ENCODE measurements at places on chromosomes 5 and 9.

GRCh38 chr5:62431735-62432620 lies 19.4 kb downstream of the IPO11 start:
- no peak for DNase-seq

DNA sequence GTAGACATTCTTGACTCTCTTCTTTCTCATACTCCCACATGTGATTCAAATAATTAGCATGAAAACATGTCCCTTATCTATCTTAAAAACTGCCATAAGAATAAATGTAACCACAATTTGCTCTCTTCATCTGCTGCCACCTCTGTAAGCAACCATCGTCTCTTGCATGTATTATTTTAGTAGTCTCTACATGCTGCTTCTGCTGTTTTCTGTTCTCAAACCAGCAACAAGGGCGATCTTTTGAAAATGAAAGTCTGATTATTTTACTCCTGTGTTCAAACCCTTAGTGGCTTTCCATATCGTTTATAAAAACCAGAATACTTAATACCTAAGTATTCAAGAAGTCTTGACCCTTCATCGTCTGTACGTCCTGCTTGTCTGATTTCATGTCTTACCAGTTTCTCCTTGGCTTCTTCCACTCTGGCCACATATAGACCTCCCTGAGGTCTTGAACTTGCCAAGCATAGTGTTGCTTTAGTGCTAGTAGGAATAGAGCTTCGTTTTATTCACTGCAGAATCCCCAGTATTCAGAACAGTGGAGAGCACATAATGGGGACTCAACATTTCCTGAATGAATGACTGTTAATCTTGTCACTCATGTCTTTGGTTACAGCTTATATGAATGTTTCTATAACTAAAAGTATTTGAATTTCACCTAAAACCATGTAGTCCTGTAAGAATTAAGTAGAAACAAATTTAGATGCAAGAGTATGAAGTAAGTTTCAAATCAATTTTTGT lies 10.6 kb downstream of the CDC42SE2 start:
- DNase-seq: no peak

GRCh38 chr5:160348080-160348479 lies 22.3 kb downstream of the C1QTNF2 start:
- DNase-seq: no peak

DNA sequence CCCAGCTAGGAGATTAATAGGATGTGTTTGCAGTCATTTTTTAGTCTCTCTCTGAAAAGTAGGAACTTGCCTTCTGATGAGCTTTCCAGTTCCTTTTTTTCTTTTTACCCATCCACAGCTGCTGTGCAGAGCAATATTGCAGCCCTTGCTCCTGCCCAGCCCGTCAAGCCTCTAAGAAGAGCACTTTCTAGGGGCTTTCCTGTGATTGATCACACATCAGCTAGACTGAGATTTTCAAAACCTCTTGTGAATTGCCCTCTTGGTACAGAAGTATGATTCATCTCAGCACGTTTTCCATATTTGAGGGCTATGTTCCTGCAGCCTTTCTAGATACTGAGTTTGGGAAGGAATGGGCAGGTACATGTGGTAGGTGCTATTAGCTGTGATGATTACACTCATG lies 93.9 kb downstream of the GALNT10 start:
- DNase-seq: no peak

- no peak for DNase-seq
Measured at GRCh38 chr5:180138976-180139730, 67.6 kb upstream of the RNF130 start.

DNA sequence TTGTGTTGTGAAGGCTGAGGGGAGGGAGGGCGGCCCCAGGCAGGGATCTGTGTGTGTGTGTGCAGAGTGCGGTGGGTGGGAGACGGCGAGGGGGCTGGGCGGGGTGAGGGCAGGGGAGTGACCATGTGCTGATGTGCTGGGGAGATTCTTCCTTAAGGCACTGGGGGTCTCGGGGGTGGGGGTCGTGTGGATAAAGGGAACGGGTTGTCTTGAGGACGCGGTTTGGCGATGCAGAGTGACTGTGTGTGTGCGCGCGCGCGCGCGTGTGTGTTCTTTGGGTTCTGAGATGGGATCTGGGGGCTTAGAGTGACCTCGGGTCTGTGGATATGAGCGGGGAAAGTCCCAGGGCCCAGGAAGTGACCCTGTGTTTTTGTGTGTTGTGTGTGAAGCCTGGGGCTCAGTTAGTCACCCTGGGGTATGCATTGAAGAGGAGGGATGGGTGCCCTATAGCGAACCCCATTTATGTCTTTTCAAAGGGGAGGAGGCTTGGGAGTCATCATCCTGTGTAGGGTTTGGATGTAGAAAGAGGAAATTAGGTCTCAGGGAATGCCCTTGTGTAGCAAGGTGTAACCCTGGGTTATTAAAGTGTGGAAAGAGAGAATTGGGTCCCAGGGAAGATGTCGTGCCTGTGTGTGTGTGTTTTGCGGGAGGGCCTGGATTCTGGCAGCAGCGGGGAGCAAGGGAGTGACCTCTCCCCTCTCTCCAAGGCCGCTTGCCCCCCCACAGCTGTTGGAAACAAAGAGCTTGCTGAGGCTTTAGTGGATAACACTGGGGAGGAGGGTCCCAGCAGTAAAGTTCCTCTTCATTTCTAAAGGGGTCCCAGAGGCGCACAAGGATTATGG lies 1.4 kb downstream of the TMEFF1 start:
- peak; percentile 79 for DNase-seq

DNA sequence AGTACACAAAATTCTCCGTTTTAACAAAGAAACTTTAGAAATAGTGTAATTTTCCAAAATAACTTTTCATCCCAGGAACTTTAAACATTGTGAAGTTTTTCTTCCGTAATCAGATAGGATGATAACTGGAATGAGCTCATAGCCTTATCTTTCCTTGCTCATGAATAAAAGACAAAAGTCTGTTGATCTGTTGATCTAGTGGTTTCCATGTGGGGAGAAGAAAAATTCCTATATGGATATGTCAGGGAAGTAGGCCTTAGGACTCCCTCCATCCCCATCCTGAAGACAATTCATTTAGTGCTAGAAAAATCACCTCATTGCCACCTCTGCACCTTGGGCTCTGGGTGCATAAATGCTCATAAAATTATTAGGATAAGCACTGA lies 266.6 kb downstream of the SMARCA2 start:
- DNase-seq: no peak

GRCh38 chr5:96300976-96301375 lies 132.1 kb downstream of the PCSK1 start:
- no peak for DNase-seq

Measured in eye (tissue), 1 donor.